NCI-H1694 treated with DMSO at 0.1 percent for 48 hours (cell line): ENCODE measurements at places on chromosomes 2 and 18.

DNA sequence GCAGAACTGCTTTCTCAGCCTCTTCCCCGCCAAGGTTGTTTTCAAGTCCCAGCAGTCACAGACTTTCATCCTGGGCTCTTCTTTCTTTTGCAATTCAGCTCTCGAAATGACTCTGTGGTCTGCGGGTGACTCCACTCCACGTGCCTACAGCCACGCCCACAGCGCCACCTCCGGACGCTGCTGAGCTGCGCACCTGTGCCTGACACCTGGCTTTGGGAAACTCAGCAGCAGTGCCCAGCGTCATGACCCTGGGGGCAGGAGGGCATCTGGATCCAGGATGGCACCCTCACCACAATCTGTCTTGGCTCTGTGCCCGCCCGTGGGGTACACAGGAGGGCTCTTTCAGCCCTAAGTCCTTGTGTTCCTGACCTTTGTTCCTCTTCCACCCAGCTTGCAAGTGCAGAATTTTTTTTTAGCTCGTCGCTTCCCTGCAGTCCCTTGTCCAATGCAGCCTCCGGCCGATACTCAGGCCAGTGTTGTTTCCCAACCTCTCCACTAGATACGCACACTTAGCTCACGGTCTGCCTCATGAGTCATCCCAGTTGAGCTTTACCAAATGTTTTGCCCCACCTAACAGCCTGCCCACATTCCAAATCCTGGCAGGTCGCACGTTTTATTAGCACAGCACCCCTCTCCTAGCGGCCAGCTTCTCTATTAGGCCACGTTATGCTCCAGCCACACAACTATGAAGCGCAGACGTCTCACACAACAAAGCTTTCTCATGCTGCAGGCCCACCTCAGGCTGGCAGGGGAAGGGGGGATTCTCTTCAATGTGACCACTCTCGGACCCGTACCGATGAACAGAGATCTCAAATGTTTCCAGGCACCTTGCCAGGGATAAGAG lies 6.5 kb upstream of the CAPN10 start:
- peak; percentile 82 for DNase-seq

DNA sequence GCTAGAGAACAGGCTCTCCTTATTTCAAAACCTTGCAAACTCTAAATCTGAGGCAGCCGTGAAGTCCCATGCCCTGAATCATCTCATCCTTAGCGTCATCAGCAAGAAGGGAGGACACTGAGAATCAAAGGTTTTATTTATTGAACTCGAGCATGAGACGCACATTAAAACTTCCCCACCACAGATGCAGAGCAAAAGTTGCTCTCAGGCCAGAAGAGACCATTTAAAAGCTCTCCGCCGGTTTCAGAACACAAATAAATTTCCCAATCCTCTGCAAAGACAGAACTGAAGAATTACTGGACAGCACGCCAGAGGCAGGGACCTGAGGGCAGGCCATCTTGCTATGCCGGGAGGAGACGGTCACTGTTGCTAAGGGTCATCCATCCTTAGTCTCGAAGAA lies 1.3 kb downstream of the AMMECR1L start:
- DNase-seq, result no peak

- no peak for DNase-seq
These were observed 12.4 kb upstream of the ANKRD44 start for GRCh38 chr2:197322724-197323720.

DNA sequence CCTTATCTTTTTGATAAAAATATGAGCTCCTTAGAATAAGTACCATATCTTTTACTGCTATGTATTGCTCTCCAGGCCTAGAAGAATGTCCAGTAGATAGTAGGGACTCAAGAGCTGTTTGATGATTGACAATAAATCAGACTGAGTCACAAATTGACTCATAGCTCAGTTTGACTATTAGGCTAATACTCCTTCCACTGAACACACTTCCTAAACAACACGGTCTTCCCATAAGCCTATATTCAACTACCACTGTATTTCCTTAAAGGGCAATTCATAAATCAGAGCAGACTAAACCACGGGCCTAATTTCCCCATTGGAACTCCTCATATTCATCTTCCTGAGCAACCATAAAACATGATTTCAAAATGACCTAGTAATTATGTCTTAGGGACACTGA lies 258.5 kb downstream of the ALK start:
- DNase-seq, result no peak

GRCh38 chr2:7621018-7621814 lies 704.0 kb downstream of the RNF144A start:
- DNase-seq, result no peak

DNA sequence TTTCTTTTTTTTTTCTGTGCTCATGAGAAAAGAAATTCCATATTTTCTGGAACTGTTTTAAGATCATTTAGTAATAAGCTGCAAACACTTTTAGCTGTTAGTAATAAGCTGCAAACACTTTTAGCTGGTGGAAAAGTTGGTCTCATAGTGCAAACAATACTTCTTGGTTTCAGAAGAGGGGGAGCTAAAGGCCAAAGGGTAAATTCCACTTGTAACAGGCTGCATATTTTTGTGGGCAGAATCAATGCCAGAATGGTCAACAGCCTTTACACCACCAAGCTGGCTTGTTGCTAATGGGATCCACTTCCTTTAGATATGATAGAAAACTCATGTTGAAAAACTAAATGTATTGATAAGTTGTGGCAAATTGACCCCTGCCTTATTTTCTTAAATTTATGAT lies 356.8 kb downstream of the NR4A2 start:
- no peak for DNase-seq

DNA sequence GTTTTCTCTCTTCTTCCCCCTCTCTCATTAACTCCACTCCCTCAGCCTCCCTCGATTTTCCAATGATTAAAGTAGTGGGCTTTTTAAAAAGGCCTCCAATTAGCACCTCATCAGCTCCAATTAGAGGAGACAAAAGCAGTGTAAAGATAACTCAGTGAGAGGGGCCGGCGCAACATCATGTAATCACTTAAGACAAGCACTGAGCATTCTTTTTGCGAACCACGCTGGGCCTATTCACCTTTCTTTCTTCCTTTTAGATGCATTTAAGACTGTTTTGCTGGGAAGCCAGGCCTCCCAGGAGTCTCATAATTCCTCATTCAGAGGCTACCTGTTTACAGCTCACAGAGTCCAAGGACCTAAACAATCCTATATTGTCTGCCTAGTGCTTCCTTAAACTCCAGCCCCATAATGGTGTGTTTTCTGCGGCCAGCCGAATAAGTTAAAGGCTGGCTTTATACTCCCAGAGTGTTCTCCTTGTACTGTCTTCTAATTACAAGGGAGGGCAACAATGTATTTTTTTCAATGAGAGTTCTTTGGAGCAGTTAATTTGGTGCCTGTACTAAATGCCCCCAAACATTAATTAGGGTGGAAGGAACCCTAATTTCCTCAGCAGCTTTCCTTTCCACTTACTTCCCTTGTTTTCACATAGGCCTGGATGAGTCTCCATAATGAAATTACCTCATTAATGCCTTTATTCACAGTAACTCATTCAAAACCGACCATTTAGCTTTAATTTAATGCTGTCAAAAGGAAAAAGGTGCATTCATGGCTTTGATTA lies 28.0 kb upstream of the LMAN1 start:
- no peak for DNase-seq

GRCh38 chr2:241232736-241233575 lies 44.5 kb downstream of the ANO7 start:
- DNase-seq, result no peak

- no peak for DNase-seq
These were observed 133.2 kb downstream of the ZNF532 start for GRCh38 chr18:58997811-58998337.

GRCh38 chr2:49938268-49938667 lies 784.0 kb upstream of the FSHR start:
- no peak for DNase-seq

- no peak for DNase-seq
These were observed 18.1 kb upstream of the ATOH8 start for GRCh38 chr2:85735691-85736090.

GRCh38 chr18:70333757-70334156 lies 44.9 kb downstream of the SOCS6 start:
- DNase-seq, result no peak

DNA sequence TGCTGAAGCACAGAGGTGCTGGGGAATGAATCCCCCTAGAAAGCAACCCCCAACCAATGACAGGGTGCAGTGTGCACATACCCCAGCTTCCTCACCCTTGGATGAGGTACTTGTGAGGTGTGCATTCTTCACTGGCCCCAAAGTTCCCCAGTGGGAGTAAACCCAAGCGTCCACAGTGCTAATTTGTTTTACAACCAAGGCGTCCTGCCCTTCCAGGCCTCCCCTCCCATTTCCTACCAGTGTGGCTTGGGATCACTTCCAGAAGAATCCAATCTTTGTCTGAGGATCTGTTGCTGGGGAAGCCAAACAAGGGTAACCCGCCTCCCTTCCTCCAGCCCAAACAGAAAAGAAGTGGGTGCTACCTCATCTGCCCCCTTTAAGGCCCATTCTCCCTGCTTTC lies 40.3 kb upstream of the TEX51 start:
- no peak for DNase-seq

DNA sequence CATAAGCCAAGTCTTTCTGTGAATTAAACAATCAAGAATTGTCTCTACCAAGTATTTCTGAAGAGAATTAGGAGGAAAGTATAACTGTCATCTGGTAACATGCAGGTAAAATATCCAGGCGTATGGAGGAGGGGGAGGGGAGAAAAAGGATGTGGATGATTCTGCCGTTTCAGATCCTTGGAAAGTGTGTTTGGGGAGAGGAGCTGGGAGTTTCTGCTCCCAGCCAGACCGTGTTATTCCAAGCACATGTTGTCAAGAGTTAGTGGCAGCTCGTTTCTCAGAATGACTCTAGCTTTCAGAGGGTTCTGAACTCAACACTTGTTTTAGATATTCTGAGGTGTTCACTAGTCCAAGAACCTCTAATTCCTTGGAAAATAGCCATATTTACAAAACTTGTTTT lies 137.6 kb downstream of the FAM124B start:
- no peak for DNase-seq

- no peak for DNase-seq
These were observed 31.2 kb downstream of the ALPK2 start for GRCh38 chr18:58597649-58598048.

GRCh38 chr2:11676640-11677039 lies 6.6 kb upstream of the NTSR2 start:
- DNase-seq, result no peak

GRCh38 chr2:9753276-9753600 lies 90.0 kb upstream of the TAF1B start:
- DNase-seq, result no peak

DNA sequence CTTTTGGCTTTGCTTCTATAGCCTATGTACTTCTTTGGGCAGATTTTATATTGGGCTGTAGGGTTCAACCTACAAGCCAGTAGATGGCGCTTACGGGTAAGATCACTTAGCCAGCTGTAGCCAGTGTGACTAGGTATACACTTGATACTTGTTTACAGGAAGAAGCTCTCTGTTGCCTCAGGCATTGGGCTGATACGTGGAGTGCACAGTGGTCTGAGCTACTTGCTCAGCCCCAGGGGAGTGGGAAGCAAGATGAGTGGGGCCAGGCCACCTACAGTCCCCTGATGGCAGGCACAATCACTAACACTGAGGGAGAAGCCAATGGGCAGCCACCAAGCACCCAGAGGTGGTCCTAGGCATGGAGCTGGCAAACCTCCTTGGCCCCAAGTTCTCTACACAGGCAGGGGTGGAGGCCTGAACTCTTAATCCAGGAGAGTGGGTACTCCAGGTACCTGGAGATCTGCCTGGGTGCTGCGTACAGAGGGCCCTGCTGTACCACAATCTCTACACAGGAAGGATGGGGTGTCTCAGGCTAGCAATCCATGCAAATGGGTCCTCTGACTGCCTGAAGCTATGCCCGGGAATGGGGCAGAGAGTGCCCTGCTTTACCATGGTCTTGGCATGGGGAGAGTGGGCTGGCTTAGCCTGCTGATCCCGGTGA lies 122.2 kb downstream of the NCOA1 start:
- DNase-seq, result no peak

DNA sequence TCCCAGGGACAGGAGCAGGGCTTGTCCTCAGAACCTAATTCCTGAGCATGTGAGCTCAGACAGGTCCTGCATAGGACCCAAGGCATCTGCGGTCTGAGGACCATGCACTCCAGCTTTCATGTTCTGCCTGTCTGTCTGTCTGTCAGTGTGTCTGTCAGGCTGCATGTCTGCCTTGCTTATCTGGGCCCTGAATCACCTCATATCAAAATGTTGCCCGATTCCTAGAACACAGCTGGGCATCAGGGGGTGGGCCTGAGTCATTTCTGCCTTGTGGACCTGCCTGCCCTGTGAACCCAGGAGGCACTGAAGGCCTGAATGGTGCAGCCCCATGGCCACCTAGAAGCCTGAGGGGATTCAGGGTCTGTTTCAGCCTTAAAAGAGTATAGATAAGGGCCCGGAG lies 22.1 kb downstream of the INHBB start:
- DNase-seq, result no peak

GRCh38 chr2:126634273-126634861 lies 21.6 kb upstream of the GYPC start:
- DNase-seq, result no peak

- DNase-seq, result no peak
These were observed 124.4 kb downstream of the LRP2 start for GRCh38 chr2:169237939-169238338.

DNA sequence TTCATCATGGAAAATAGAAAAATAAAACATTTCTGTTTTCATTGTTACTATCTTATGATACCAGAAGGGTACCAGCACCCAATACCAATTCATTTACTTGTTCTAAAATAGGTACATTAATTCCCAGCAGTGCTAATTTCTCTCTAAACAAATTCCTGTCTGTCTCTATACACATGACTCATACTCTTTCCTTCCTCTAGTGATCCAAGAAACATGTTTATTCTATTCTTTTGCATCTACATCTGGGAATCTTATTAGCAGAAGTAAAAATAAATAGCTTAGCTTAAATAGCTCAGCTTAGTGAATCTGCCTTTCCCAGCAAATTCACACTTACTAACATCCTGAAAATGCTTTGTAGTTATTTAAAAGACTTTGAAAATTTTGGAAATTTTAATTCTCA lies 84.5 kb upstream of the MAPRE2 start:
- no peak for DNase-seq
